ENCODE measurements at places on chromosomes 7 and 10. TPM values are rescaled to one million over a fixed set of nuclear protein-coding genes. Genes with fewer than 3 reads are reported as not detected.

Gene ADIRF
- not detected for total RNA-seq

Gene OR2A5
- total RNA-seq: not detected

Gene SUN3
- total RNA-seq: not detected

Gene BAIAP2L1
- 0.40 TPM for total RNA-seq

Gene AGBL3
- 1.9 TPM for total RNA-seq

Gene AKR1C3
- total RNA-seq: 6.1 TPM

Gene RTKN2
- 8.8 TPM for total RNA-seq

Gene SPDYE8
- not detected for total RNA-seq

Gene NUDT13
- total RNA-seq: 1.5 TPM

Gene CRYGN
- total RNA-seq: 0.25 TPM

Gene EBLN1
- not detected for total RNA-seq

Gene GPR158
- not detected for total RNA-seq

Gene GPNMB
- total RNA-seq: not detected

Gene ITPRID1
- not detected for total RNA-seq

Gene GBX1
- not detected for total RNA-seq

Gene KIAA1549
- 0.12 TPM for total RNA-seq

Gene SFMBT2
- 32.3 TPM for total RNA-seq

Gene PDIA4
- 97.4 TPM for total RNA-seq

Gene IFT22
- total RNA-seq: 9.8 TPM

Gene CCDC3
- total RNA-seq: 0.10 TPM

Gene SEMA4G
- total RNA-seq: 1.1 TPM

Gene OR6B1
- not detected for total RNA-seq

Gene CNNM1
- total RNA-seq: 0.57 TPM

Gene MEST
- total RNA-seq: 1.2 TPM

Gene CYP3A5
- total RNA-seq: not detected

Gene MEIG1
- total RNA-seq: 0.82 TPM

Gene FKBP9
- 1.3 TPM for total RNA-seq

Gene TMEM270
- total RNA-seq: not detected

Gene CTBP2
- 0.40 TPM for total RNA-seq

Gene SOSTDC1
- not detected for total RNA-seq

Gene DNAJB9
- 13.3 TPM for total RNA-seq

Gene PSMG3
- total RNA-seq: 29.3 TPM

Gene STX1A
- total RNA-seq: 7.4 TPM

Gene OR2A42
- not detected for total RNA-seq

Gene PRLHR
- not detected for total RNA-seq

Gene FAM237B
- total RNA-seq: not detected

Gene TBX20
- 0.17 TPM for total RNA-seq

Gene KIF11
- 105 TPM for total RNA-seq

Gene STAG3
- total RNA-seq: 24.2 TPM

Gene PPP1R17
- total RNA-seq: not detected

Gene SLC39A12
- not detected for total RNA-seq

Gene CROT
- total RNA-seq: 14.2 TPM

Gene CFAP43
- total RNA-seq: not detected
